Left renal cortex interstitium (tissue), 4 donors: ENCODE measurements at places on chromosomes 13 and 19. TPM values are rescaled to one million over a fixed set of nuclear protein-coding genes. Genes with fewer than 3 reads are reported as not detected.

DNA sequence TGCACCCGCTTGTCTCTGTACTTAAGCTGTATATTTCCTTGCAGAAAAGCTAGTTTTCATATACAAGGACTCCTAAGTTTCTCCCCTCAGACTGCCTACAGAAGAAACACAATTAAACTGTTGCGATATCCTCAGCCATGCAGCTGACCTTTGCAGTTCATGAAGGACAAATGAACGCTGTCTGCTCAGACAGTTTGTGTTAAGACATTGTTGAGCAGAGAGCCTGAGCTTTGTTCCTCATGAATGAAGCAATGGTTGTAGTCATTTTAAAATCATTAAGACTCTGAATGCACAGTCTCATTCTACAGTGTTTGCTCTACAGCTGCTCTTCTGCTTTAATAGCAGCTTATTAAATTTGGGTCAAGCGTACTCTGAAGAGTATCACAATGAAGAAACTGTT, 23.2 kb upstream of the MAB21L1 start:
- DNase-seq = no peak

The KLF5 gene
- polyA plus RNA-seq = 30.7 TPM

GRCh38 chr13:99827011-99827772, 144.4 kb downstream of the ZIC5 start:
- no peak for DNase-seq

DNA sequence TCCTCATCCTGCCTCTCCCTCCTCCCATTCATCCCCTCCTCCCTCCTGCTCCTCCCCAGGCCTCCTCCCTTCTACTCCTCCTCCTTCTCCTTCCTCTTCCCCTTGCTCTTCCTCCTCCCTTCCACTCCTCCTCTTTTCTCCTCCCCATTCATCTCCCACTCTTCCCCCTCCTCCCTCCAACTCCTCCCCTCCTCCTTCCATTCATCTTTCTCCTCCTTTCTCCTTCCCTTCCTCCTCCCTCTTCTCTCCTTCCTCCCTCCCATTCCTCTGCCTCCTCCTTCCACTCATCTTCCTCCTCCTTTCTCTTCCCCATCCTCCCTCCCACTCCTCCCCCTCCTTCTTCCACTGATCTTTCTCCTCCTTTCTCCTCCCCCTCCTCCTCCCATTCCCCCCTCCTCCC, 27.9 kb downstream of the NCAN start:
- DNase-seq = no peak

DNA sequence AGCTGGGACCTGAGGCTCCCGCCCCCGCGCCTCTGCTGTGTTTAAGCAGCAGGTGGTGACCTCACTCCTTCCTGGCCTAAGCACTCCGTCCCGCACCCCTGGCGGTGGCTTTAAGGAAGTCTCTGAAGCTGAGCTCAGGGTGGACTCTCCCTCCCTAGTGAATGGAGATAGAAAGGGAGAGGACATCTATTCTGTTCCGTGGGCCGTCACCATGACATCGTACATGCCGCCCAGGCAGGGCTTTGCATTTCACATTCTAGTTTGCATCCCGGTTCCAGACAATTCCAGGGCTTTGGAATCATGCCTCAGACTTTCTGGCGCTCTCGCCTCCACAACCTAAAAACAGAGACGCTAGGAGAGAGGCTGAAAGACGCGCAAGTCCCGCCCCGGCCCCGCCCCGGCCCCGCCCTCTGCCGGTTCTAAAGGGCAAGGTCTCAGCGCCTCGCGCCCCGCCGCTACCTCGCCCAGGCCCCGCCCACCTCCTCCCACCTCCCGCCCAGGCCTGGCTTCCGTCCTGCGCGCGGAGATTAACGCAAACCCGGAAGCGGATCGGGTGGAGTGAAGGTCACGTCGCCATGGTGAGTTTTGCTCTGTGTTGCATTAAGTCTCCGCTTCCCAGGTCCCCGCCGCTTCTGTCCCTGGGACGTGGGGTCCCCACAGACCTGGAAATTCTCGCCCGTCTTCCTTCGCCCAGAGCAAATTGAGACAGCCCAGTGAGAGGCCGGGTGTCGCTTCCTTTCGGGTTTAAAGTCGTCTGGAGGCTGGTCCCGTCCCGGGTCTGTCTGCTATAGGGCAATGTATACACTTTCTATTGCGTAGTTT, at the start of gene ZNF808:
Gene ZNF808, plus strand, starts transcription at position 535 of the 822 bp plus-strand sequence. CDS start 15,617 bp downstream, outside the sequence.
- peak; percentile 77 for DNase-seq

DNA sequence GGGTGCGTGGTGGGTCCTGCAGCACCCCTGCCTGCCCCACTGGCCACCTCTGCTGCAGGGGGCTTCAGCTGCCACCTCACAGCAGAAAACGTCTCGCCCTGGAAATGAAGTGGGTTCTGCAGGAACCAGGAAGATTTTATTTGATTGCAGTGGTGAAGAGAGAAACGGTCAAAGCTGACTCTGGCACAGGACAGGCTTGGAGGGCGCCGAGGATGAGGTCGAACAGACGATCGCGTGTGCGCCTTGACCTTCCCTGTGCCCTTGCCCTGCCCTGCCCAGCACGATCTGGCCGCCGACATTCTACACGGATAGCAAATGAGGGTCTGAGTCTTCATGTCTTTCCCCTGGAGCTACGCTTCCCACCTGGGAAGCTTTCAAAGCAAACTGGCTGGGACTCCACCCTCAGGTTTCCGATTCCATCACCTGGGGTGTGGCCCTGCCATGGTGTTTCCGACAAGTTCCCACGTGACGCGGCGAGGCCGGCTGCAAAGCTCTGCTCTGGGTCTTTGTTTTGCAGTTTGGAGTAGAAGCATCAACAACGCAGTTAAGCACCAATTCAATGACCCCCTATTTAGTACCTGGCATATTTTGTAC, 50.3 kb upstream of the TUBGCP3 start:
- DNase-seq = no peak
